GM23248 (cell line): ENCODE measurements at places on chromosomes 5 and 9. TPM values are rescaled to one million over a fixed set of nuclear protein-coding genes. Genes with fewer than 3 reads are reported as not detected.

- H3K27me3 ChIP-seq: no peaks in the 10 kb centered on the region
- H3K36me3 ChIP-seq: peaks cover 37% of the 10 kb centered on the region
- H3K27ac ChIP-seq: peak overlapping the region; percentile 99
Observed at GRCh38 chr5:52801329-52801728, 13.6 kb downstream of the ITGA1 start.

CXCL14 gene
- total RNA-seq: 1.3 TPM in 1 of 2 replicates, not detected in the other

CDC20B gene
- total RNA-seq: not detected in 2 replicates

PKD2L2 gene
- total RNA-seq: not detected in 2 replicates

DNA sequence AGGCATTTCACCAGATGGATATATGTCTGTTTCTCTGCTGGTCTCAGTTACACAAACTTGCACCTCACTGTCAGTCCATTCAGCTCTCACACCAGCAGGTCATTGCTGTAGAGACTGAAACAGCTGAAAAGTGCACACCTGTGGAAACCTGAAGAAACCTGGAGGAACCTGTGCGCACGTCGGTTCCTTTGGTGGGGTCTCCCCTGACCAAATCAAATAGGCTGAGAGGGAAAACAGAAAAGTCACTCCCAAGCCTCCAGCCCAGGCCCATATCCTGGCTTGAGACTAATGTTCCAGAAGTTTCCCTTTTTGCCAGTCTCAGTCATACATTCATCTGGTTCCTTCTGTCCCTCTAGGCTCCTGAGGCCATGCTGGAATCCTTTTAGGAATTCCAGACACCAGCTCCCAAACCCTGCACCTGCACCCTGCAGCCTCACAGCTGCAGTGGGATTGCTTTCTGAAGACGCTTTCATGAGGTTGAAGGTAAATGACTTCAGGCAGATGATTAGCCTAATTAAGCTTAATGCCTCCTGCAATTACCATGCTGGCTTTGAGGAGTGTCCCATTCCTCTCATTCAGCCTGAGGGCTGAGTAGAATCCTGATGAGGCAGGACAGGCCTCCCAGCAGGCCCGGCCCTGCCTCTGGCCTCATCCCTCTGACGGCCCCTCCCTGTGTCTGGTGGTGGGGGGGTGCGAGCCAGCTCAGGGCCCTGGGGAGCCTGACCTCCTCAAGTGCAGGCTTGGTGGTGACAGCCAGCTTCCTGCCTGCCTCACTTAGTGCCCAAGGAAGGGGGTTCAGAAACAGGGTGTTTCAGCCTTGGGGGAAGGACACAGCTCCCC, 24.3 kb upstream of the CXCL14 start:
- H3K4me3 ChIP-seq: no peak overlapping the region
- DNase-seq: no peak
- H3K36me3 ChIP-seq: no peaks in the 10 kb centered on the region
- peaks cover 18% of the 10 kb centered on the region for H3K27me3 ChIP-seq
- H3K4me1 ChIP-seq: no peaks in the 10 kb centered on the region

DNA sequence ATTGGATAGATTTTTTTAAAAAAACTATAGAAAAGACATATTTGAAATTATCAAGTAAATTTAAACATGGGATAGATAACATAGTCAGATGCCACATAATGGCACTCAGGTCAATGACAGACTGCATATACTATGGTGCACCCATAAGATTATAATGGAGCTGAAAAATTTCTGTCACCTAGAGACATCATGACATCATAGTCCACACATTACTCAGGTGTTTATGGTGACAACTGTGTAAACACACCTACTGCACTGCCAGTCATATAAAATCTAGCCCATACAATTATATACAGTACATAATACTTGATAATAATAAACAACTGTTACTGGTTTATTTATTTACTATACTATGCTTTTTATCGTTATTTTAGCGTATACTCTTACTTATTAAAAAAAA, 58.6 kb downstream of the CPLANE1 start:
- H3K27ac ChIP-seq: no peak overlapping the region
- no peaks in the 10 kb centered on the region; the same call in 1 of the 2 replicates for H3K4me1 ChIP-seq
- peaks cover 32% of the 10 kb centered on the region; the same call in 1 of the 2 replicates for H3K36me3 ChIP-seq
- no peak for DNase-seq
- H3K27me3 ChIP-seq: no peaks in the 10 kb centered on the region
- H3K4me3 ChIP-seq: no peak overlapping the region
